ENCODE measurements at places on chromosomes 3 and 15.

- no peak for DNase-seq
These were observed 307.9 kb upstream of the MDFIC2 start for GRCh38 chr3:70620367-70620766.

GRCh38 chr15:77819048-77819850 is 186.5 kb upstream of the LINGO1 start:
- DNase-seq = no peak

- no peak for DNase-seq
These were observed 90.5 kb downstream of the FAM227B start for GRCh38 chr15:49530092-49530491.

- no peak for DNase-seq
These were observed 50.1 kb upstream of the MCF2L2 start for GRCh38 chr3:183478501-183478900.

DNA sequence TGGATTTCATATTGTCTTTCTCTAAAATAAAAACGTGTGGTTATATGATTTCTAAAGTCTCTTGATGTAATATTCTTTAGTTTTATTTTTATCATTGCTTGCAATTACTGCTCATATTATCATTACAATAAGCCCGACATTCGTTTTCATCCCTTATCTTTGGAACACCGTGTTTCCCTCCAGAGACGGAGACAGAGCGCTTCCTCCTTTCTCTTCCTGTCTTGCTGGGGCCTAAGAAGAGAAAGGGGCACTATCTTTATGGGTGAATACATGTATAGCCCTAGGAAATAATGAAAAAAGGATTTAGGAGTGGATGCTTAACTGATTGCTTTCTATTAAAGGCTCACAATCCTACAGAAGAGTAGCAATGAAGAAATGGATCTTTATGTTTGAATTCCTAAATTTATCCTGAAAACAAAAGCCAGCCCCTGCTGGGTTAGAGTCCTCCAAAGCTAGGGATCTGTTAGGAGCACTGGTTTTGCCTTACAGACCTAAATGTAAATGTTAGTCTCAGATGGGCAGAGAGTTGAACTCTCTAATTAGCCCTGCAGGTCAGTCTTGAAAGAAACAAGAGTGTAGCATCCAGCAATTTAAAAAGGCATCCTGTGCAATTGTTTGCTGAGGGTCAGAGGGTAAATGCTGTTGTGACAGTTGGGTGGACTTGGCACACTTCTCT is 145.1 kb downstream of the TP63 start:
- no peak for DNase-seq

DNA sequence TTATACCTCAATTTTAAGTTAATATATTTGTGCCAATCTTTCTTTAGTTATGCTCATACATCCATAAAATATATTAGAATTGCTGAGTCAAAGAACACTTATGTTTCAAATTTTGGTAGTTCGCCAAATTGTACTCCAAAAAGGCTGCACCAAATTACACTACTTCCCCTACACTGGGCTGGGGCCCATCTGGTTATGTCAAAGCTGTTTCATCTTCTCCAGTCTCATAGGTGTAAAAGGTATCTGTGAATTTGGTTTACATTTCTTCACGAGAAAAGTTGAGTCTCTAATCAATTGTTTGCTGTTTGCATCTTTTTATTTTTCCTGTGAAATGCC is 706 bp downstream of the FSIP1 start:
- no peak for DNase-seq

DNA sequence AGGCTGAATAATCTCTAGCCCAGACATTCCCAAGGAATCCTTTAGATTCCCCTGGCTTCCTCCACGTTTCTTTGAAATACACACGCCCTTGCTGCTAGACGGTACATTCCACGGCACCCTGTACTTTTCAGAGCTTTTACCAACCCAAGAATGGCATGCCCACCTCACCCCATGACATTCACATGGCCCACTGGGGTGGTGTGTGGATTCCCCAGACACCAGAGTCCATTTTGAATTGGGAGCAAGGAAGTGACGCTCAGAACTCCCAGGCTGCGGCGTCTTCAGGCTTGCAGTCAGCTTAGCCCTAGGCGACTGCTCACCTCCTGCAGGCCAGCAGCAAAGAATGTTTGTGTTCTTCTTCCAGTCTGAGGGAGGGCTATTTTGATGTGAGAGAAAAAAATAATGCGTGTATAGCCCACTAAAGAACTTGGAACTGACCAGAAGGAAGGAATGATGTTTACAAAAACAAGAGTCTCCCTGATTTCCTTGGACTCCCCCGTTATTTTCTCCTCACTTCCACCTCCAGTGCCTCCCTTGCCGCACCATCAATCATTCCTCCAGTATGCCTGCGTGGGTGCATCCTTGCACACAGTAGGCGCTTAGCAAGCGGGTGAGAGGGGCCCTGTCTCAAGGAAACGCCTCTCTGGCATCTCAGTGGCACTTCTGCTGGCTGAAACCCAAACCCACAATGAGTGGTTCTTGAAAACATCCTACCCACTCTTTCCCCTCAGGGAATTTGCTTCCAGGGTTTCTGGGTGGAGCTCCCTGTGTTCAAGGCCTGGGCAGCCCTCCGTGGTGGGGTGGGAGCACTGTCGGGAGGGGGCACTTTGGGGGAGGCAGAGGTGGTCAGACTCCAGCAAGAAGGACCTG is 59.9 kb downstream of the SMAD6 start:
- DNase-seq = no peak

GRCh38 chr3:171399842-171400241 is 60.4 kb downstream of the TNIK start:
- no peak for DNase-seq

DNA sequence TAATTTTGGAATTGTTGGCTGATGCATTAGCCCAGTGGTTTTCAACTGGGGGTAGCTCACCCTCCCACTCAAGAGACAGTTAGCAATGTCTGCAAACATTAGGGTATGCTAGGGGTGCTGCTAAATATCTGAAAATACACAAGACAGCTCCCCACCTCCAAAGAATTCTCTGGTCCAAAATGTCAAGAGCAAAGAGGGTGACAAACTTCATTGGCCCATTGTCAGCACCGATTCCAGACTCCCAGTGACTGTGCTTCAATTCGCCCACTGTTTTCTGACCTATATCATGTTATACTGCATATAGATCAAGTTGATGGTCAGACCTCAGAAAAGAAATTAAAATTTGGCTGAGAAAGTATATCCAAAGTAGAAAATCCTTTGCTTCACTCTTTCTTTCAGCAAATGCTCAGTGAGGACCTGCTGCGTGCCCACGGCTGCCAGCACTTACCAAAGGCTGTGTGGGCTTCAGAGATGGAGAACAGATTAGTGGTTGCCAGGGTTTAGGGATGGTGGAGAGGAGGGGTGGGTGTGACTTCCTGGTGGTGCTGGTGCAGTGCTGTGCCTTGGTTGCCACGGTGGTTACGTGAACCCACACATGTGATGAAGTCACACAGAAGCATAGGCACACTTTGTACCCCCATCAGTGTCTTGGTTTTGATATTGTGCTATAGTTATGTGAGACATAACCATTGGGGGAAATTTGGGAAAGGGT is 204.0 kb downstream of the PLCL2 start:
- no peak for DNase-seq

DNA sequence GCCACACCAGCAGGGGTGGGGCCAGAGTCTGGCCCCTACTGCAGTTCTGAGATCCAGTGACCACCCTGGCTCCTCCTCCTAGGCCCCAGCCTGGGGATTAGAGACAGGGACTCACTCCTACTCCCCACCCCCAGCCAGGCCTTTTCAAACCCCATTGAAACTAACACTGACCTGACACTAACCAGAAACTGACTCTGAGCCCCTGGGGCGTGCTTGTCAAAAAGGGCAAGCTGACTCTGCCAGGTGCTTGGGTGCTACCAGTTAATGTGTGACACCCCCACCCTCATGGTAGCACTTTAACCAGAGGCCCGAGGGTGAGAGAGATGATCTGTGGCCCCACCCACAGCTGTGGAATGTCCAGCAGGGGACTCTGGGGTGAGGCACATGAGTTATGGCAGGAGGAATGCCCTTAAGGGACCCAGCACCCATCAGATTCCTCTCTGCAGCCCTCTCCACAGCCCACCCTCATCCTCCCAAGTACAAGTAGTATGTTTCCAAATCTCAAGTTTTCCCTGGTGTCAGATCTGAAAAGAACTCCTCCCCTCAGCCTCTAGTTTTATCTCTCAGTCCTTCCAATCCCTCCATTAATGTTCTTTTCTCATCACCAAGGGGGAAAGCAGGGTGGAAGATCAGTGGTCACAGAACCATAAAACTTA is 1.4 kb downstream of the PTH1R start:
- no peak for DNase-seq

GRCh38 chr15:48828906-48829305 is 18.0 kb upstream of the CEP152 start:
- no peak for DNase-seq

DNA sequence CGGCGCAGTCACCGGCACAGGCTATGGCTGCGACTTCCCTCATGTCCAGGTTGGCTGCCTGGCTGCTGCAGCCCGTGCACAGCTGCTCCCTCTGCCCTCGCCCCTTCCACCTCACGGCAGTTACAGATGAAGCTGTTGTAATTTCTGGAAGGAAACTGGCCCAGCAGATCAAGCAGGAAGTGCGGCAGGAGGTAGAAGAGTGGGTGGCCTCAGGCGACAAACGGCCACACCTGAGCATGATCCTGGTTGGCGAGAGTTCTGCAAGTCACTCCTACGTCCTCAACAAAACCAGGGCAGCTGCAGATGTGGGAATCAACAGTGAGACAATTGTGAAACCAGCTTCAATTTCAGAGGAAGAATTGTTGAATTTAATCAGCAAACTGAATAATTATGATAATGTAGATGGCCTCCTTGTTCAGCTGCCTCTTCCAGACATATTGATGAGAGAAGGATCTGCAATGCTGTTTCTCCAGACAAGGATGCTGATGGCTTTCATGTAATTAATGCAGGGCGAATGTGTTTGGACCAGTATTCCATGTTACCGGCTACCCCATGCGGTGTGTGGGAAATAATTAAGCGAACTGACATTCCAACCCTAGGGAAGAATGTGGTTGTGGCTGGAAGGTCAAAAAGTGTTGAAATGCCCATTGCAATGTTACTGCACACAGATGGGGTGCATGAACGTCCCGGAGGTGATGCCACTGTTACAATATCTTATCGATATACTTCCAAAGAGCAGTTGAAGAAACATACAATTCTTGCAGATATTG is 13.2 kb upstream of the GNB4 start:
- no peak for DNase-seq

- no peak for DNase-seq
These were observed 530.2 kb upstream of the CBLB start for GRCh38 chr3:106398891-106399600.

GRCh38 chr3:99131876-99132275 is 230.4 kb upstream of the DCBLD2 start:
- no peak for DNase-seq

DNA sequence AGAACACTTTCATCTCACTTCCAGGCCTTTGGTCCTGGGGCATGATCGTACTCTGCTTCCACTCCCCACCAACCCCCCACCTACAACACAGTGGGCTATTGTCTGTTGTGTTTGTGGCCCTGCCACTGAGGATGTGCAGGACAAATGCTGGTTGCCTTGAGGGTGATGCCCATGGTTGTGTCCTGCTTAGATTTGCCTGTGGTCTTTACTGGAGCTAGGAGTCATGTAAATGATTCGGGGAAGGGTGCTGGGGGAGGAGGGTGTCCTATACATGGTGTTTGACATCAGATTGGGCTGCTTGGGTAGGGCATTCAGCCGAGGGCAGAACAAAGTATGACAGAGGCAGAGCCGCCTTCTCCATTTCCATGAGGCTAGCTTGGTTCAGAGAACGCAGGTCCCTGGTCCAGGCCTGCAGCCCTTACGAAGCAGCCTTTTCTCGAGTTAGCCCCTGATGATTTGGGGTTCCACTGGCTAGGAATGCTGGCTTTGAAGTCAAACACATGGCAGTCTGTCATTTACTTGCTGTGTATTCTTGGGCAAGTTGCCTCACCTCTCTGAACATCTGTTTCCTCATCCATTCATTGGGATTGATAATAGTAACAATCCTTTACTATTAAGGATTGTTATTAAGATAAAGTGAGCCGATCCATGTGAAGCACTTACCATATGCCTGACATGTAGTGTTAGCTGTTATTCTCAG is 6.9 kb downstream of the CORO2B start:
- DNase-seq = no peak

- DNase-seq = no peak
These were observed 271.5 kb downstream of the XXYLT1 start for GRCh38 chr3:194999491-194999890.

DNA sequence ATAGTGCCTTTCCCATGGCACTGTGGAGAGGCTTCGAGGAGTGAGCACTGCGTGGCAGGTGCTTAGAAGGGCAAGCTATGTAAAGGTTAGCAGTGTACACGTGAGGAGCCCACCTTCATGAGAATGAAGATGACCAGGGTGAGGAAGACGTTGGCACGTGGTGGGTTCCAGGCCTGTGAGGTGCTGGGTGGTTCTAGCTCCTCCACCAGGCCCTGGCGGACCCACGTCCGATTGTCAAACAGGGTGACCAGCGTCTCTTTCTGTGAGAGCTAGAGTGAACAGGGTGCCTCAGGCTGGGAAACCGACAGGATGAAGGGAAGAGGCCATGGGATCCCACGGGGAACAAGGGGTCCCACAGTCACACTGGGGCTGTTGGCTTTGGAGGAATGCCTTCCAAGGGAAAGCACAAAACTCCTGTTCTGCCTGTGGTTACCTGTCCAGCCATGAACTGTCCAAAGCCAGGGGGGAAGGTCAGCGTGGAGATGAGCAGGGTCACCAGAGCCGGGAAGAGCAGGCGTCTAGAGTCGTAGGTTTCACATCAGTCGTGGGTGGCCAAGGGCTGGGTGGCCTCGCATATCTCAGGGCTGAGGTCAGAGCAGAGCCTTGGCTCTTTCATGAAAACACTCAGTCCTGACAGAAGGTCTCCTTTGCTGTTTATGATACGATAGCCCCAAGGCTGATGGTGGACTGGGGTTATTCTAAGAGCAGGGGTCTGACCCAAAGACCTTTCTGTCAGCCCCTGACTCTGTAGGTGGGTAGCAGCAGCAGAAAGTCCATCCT is 6.0 kb downstream of the CLCN2 start:
- no peak for DNase-seq

DNA sequence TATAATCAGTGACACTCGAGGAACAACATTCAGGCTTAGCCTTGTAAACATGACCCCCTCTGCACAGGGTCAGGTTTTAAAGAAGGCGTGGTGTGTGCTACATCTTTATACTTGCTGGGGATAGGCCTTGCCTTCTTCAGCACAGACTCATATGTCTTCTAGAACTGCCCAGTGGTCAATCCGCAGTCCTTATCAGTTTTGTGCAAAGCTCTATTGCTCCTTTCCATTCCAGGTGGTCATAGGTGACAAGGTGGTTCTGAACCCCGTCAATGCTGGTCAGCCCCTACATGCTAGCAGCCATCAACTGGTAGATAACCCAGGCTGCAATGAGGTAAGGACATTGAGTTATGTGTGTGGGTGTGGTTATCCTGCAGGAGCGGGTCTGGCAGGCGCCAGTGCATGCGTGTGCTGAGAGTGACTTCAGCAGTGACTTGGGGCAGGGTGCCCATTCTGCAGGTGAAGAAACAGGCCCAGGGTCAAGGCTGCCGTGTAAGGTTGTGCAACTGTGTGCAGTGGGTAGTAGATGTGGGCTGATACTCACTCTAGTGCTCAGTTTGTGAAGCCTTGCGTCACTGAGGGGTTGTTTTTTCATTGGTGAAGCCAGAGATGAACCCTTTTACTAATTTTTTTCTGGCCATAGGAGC is 150.9 kb downstream of the ITPR1 start:
- no peak for DNase-seq
